CD4-positive, alpha-beta T cell treated with Interleukin-10 for 1 hour (primary cell): ENCODE measurements at places on chromosomes 13 and 19.

GRCh38 chr13:76879203-76879882 lies 6.9 kb downstream of the KCTD12 start:
- DNase-seq = peak; percentile 60

DNA sequence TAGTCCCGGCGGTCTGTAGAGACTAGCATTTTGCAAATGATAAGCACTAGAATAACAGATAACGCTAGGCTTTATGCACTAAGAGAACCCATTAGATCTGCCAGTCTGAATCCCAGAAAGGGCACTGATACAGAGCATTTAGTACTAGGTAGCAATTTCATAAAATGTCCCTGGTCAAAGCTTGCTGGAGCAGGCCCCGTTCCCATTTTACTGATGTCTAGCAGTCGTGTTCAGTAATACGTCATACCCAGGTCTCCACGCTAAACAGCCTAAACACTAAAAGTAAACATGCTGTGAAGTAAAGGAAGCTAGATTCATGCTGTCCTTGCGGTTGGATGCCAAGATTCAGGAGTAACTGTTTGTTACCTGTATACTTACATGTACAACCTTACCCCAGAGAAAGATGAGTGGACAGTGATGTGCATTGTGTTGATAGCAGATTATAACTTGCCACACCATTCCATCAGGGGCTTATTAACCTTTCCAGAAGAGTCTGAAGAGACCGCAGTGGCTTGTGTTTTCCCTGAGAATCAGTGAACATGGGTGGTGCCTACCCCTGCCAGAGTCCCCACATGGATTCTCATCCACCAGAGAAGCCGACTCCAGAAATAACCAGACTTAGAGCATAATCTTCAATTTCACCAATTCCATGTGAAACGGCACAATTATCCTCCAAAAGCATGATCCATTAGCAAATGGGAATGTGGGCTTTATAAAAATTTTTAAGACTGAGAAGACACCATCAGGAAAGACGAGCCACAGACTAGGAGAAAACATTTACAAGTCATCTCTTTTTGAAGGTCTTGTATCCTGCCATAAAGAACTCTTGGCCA lies 3.4 kb upstream of the RPS11 start:
- DNase-seq = peak; percentile 31

- no peak for DNase-seq
Observed at GRCh38 chr19:51292971-51293370, 18.5 kb upstream of the IGLON5 start.

- no peak for DNase-seq
Observed at GRCh38 chr19:55973982-55974381, 12.6 kb upstream of the NLRP5 start.

DNA sequence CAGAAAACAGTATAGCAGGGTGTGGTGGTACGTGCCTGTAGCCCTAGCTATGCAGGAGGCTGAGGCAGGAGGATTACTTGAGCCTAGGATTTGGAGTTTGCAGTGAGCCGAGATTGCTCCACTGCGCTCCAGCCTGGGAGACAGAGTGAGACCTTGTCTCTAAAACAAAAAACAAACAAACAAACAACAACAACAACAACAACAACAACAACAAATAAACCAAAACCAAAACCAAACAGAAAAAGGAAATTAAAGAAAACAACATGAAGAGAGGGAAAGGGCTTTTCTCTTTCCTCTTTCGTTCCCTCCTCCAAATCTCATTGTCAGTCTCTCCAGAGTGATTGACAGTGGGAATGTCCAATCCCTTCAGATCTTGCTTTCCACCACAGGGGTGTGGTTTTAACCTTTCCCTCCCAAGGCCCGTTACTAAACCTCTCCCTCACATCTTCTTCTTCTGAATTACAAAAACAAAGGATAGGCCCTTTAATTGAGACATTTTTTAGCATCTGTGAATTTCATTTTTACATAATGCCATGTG lies 341.2 kb downstream of the HS6ST3 start:
- DNase-seq = no peak

GRCh38 chr19:28577233-28577632 lies 635.7 kb downstream of the UQCRFS1 start:
- no peak for DNase-seq

DNA sequence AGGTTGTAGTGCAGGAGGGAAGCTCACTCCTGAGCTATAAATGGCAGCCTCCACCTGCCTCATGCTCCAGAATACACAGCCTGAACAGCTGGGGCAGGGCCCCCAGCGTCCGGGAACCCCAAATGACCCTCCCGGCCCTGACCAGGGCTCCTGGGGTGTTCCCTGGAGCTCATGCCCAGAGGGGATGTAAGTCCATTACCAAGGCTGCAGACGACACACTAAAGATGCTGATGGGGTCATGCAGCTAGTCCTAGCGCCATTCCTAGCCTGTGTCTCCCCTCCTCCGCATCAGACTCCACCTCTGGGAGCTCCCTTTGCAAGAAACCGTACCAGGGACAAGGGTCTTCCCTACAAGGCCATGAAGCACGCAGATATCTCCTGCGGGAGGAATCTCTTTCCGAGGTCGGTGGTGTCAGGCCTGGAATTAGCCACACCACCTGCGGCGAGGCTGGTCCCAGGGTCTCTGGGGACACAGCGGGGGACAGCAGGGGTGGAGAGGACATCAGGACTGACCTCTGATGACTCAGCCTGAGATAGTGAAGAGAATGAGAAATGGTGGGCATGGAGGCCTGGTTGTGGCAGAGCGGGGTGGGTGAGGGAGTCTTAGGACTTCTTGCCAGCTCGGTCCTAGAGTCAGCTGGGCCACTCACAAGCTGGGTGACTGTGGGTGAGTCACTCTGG lies 11.9 kb upstream of the TPM4 start:
- DNase-seq = no peak

DNA sequence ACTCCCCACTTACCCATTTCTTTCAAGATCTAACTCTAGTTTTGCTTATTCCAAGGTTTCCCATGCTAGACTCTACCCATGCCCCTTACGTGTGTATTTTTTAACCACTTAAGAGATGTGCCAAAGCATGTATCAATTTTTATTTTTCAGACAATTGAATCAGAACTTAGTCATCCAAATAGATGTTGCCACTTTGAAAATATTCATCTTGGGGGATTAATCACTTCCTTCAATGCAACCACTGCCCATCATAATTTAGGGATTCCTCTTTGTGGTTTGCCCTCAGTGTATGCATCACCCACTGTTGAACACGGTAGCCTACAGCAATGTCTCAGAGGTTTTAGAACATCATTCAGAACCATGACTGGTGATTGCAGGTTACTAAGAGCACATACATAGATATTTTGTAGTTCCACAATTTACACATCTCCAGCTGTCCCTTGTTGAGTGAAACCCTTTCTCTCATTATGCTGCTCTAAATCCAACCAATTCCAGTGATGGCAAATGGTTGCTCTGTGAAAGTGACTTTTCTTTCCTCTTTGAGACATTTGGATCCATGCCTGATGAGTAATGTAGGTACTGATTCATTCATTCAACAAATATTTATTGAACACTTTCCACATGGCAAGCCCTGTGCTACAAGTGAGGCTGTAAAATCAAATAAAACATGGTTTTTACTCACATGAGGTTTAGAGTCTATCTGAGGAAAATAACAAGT lies 60.6 kb upstream of the SERP2 start:
- DNase-seq = no peak

GRCh38 chr19:10811391-10812111 lies 24.5 kb downstream of the TMED1 start:
- DNase-seq = no peak

GRCh38 chr13:55563267-55563666 lies 1577.5 kb upstream of the PRR20A start:
- DNase-seq = no peak

DNA sequence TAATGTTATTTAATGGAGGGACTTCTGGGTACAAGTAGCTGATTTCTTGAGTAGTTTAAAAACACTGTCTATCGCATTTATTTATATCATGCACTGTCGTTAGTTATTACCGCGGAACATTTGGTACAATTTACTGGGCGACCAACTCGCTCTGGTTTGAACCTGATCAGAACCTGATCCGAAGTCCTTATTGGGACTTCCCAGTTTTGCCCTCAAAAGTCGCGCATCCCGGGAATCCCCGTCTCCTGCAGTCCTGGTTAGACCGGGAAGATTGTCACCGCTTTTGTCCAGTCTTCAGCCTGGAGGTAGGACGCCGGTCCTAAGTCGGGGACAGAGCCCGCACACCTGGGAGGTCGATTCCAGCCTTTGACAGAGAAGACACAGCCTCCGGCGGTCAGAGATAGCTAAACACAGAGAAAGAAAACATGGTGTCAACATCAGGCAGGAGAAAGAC lies 694 bp downstream of the CLN5 start:
- peak; percentile 33 for DNase-seq

GRCh38 chr13:49563516-49563915 lies 21.8 kb downstream of the RCBTB1 start:
- no peak for DNase-seq

DNA sequence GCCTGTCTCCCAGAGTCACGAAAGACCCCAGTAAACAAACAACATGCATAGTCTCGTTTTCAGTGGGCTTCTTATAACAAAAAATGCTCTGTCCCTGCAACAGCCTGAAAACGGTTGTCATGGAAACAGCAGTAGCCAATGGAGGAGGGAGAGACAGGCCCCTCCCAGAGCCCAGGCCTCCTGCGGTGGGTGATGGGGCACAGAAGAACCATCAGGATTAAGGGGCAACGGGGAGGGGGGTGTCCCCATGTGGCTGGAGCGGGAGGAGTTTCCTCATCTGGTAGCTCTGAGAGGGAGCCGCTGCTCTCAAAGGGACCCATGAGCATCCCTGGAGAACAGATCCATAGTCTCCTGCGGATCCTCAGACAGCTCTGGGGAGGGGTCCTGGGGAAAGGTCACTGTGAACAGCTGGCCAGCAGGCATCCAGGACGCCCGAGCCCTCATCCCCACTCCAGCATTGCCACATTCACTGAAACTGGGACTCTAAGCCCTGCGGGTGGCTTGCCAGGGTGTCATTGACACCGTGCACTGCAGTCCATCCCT lies 37.5 kb upstream of the PNMA8B start:
- no peak for DNase-seq

- DNase-seq = no peak
Observed at GRCh38 chr13:36509369-36509768, 77.1 kb downstream of the CCNA1 start.

GRCh38 chr19:44668985-44669764 lies 2.1 kb upstream of the CEACAM19 start:
- no peak for DNase-seq

GRCh38 chr13:60945396-60945795 lies 470.3 kb downstream of the PCDH20 start:
- DNase-seq = no peak

DNA sequence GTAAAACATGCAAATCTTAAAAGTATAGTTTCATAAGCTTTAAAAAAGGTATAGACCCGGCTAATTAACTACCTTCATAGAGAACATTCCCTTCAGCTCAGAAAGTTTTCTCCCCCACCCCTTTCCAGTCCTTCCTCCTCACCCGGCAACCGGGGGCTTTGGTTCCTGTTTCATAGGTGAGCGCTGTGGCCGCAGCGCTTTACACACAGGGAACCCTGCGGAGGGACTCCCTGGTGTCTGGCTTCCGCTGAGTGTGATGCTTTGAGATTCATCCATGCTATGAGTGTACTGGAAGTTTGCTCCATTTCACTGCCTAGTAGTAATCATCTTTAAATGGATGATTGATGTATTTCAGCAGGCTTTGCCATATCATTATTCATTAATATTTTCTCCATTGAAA lies 26.0 kb upstream of the PABPC3 start:
- no peak for DNase-seq

DNA sequence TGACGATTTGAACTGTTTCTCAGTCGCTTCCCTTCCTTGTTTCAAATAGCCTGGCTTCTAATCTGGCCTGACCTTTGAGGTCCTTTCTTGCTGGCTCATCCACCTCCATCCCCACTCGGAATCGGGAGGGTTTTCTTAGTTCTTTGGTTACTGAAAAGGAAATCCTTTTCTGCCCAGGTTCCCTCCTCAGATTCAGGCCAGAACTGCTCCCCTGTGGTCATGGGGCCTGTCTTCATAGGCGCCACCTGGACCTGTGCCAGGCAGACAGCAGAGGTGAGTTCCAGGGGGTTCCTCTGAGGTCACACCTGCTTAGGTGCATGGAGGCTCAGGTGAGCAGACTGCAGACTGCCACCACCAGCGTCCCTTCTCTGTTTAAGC lies 62.4 kb downstream of the AKAP11 start:
- no peak for DNase-seq

DNA sequence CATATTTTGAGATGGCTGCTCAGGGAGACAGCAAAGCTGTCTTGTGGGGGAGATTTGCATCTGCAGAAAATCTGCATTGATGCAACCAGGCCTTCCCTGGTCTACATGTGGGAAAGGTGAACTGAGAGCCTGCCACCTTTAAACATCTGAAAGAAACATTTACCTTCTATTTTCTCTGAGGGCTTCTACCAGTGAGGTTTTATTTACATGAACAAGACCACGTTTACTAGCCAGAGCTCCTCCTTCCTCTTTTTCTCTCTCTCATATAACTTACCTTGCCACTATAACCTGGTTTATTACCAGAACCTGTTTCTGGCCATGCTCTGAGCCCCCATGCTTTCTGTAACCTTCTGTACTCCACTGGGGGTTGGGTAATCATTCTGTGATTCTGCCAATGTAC lies 14.4 kb upstream of the RUBCNL start:
- DNase-seq = no peak

DNA sequence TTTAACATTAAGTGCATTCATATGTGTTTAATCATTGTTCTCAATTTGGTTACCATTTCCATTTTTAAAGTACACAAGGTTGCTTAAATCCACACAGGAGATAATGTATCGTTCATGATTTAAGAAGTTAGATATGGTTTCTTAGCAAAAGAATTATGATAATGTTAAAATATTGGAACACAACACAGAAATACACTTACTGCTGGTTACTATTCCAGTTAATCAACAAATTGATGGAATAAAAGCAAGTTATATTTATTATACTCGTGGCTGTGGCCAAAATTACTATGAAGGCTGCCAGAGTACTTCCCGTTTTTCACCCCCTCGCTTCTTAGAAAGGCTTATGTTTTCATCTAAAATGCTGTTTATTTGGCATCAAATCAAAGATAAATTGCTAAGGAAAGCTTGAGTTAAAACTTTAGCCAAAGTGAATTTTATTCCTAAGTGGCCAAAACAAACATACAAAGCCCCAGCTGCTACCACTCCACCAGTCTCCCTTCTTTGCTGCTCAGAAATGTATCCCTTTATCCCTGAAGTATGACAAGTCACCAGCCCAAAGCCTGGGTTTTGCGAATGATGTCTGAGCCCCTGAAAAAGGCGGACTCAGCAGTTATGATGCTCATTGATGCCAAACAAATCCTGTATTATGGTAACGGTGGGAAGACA lies 27.7 kb downstream of the LCP1 start:
- no peak for DNase-seq

GRCh38 chr19:42528354-42529247 lies at the start of gene CEACAM1:
Gene CEACAM1 (minus strand): TSS chr19:42528481. CDS start chr19:42528374, 107 bp downstream.
- DNase-seq = peak; percentile 51

- no peak for DNase-seq
Observed at GRCh38 chr13:97221466-97221865, 667 bp upstream of the MBNL2 start.

DNA sequence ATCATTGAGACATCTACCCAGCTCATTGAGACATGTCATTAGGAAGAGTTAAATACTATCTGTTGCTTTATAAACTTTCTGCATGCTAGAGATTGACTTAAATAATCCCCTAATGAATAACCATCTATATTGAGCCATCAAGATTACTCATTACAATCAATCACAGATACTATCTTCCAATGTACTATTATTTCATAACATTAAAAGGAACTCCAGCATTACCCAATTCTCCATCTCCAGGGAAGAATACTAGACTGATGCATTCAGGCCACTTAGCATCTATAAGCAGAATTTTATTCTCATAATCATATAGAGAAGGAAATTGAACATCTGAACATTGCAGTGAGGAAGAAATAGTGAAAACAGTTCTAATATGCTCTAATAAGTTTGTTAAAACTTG lies 8.0 kb downstream of the EPSTI1 start:
- no peak for DNase-seq
